ENCODE measurements at places on chromosomes 5 and 9.
A peak's percentile ranks its signal among the peaks of the same experiment; 100 is the strongest.

GRCh38 chr5:28580616-28581015 lies 1542.2 kb upstream of the CDH9 start:
- DNase-seq, result no peak

- DNase-seq, result no peak
These were observed 456.4 kb downstream of the GADD45G start for GRCh38 chr9:90061187-90061586.

DNA sequence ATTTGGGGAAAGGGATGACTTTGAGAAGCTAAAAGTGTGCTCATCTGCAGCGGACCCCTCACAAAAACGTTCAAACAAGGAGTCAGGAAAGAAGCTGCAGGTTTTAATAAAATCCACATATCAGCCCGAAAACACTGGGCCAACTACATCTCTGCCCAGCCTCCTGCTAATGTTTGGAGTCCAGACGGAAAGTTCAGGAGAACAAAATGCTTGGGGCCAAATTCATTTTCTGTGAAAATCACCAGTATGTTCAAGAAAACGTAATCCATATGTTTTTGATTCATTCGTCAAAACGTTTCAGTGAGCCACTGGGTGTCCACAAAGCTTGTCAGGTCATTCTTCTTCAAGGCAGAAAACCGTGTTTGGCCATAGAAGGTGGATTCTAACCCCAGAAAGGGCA lies 87.5 kb upstream of the GAS1 start:
- DNase-seq, result no peak

- DNase-seq, result no peak
These were observed 48.4 kb downstream of the GALNT10 start for GRCh38 chr5:154238776-154239481.

- DNase-seq, result no peak
These were observed 127.4 kb upstream of the ATP10B start for GRCh38 chr5:160979385-160979784.

DNA sequence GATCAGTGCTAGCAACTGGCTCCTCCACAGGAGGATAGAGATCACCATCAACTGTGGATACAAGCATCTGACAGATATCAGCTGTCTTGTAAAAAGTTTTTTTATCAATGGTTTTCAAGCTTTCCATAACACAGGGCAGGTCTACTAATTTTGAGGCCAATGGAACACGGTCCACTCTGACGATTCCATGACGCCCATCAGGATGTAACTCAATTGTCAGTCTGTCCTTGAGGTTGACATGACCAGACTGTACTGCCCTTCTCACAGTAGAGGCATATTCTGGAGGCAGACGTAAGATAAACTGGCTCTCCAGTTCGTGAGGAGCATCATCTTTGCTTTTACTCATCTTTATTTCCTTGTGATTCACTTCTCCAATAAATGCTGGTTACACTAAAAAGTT lies 885 bp downstream of the TAF7 start:
- DNase-seq, result no peak

GRCh38 chr5:21574438-21574837 lies 1278.7 kb downstream of the CDH12 start:
- DNase-seq, result no peak

GRCh38 chr5:15968993-15969392 lies 210.6 kb downstream of the MARCHF11 start:
- DNase-seq, result no peak

GRCh38 chr9:108813951-108814601 lies 41.7 kb downstream of the ACTL7B start:
- no peak for DNase-seq

DNA sequence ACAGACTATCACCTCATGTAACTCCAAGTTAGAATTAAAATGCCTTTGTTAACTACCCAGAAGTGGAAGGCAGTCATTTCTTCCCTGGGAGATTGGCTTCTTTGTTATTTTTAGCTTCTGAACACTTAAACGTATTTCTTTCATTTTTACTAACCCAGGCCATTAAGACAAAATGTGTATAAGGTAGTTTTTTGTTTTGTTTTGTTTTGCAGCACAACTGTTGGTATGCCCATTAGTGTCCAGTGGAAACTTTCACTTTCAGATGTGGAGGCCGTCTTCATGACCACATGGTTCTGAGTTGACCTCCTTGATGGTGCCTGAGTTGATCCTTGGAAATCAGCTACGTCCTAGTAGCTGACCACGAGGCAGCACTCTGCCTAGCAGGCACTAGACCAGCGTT lies 264.6 kb upstream of the ZNF608 start:
- no peak for DNase-seq

DNA sequence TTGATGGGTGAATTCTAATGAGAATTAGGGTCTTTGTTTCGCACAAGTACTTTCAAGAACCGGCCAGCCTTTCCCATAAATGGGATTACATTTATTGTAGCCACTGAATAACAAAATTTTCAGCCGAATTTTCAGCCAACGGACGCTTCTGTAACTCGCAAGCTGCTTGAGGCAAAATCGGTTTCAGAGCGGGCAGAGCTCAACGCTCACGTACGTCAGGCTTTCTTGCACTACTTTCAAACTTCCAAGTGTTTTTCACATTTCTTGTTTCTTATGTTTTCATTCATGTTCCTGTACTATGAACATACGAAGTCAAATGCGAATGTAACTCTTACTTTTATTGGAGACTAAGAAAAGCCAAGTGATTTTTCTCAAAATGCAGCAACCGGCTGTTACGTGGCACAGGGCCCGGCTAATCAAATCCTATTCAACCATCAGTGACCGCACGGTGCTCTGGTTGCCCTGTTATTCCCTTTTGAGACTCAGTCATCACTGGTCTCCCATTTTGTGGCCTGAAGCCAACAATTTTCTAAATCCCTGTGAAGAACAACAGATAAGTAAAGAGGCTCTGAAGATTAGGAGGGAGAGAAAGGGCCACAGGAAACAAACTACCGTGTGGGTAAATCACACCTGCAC lies 68.5 kb downstream of the SLC28A3 start:
- no peak for DNase-seq

DNA sequence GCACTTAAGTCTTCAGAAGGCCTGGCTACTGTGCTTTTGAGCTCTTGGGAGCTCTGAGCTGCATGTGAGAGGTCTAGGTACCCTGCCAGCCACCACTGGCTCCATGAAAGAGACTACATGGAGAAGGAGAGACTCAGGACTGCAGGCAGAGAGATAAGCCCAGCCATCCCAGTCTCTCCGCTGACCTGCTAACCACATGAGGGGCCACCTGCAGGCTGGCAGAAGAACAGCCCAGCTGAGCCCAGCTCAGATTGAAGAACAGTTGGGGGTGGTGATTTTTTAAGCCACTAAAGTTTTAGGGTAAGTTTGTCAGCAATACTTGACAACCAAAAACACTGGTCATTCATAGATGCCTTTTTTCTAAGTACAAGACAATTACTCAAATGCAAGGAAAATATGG lies 205.0 kb upstream of the PRDM9 start:
- DNase-seq, result no peak

- DNase-seq, result no peak
These were observed 259.2 kb downstream of the ARRDC3 start for GRCh38 chr5:91123901-91124300.

DNA sequence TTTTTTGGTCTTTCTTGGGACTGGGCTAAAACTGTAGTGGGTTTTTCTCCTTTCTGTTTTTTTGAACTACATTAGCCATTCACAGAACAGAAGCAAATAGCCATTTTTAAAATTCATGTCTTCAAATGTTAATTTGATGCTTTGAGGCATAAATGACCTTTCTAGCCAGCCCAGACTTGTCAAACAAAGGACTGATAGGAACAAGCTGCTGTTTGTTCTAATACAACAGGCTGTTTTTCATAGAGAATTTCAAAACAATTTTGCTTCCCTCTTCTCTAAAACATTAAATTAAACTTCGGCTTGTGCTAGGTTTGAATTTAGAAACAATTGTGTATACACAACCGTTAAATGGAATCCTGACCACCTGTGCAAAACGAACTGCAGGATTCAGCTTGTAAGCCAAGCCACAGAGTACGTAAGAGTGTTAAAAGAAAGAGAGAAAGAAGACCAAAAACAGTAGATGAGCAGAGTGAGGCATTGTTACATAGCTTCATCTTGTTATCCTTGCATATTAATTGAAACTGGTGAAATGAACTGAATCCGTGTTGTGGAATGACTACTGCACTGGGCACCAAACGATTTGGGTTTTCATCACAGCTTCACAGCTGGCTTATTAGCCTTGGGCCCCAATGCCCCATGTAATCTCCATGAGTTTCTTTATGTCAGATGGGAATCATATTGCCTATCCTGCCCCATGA lies 100.0 kb downstream of the ZSWIM6 start:
- no peak for DNase-seq

GRCh38 chr5:156560002-156560401 lies 233.0 kb downstream of the SGCD start:
- DNase-seq, result no peak

GRCh38 chr9:13823026-13823425 lies 490.9 kb downstream of the NFIB start:
- no peak for DNase-seq

DNA sequence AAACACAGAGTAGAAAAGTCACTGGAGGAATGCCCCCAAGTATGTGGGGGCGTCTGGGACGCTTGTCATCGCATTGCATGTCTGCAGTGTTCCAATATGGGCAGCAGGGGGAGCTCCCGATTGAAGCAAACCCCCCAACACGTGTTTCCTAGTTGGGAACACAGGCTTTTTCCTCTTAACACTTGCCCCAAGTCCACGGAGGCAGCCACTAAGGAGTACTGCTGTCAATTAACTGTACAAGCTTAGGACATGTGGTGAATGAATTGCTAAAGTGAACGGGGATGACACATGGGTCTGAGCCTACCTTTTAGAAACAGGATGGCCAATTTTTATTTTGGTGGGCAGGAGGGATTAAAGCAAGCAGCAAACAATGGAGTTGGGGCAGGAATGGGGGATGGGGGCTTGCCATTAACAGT lies 2.2 kb downstream of the GABRB2 start:
- DNase-seq, result peak; percentile 34

- no peak for DNase-seq
These were observed 195.7 kb downstream of the DCP2 start for GRCh38 chr5:113172231-113172826.

DNA sequence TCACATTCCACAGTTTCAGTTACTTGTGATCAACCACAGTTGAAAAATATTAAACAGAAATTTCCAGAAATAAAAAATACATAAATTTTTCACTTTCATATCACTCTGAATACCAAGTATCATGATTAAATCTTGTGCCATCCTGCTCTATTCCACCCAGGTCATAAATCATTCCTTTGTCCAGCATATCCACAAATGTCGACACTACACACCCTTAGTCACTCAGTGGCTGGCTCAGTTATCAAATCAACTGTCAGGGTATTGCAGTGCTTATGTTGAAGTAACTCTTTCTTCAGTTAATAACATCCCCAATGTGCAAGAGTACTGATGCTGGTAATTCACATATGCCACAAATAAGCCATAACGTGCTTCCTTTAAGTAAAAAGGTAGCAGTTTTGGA lies 115.7 kb downstream of the FBXL17 start:
- DNase-seq, result no peak

- DNase-seq, result no peak
These were observed 7.9 kb downstream of the PLK2 start for GRCh38 chr5:58451732-58452565.

- peak; percentile 26 for DNase-seq
These were observed 30.2 kb downstream of the EFCAB9 start for GRCh38 chr5:172223901-172224873.

DNA sequence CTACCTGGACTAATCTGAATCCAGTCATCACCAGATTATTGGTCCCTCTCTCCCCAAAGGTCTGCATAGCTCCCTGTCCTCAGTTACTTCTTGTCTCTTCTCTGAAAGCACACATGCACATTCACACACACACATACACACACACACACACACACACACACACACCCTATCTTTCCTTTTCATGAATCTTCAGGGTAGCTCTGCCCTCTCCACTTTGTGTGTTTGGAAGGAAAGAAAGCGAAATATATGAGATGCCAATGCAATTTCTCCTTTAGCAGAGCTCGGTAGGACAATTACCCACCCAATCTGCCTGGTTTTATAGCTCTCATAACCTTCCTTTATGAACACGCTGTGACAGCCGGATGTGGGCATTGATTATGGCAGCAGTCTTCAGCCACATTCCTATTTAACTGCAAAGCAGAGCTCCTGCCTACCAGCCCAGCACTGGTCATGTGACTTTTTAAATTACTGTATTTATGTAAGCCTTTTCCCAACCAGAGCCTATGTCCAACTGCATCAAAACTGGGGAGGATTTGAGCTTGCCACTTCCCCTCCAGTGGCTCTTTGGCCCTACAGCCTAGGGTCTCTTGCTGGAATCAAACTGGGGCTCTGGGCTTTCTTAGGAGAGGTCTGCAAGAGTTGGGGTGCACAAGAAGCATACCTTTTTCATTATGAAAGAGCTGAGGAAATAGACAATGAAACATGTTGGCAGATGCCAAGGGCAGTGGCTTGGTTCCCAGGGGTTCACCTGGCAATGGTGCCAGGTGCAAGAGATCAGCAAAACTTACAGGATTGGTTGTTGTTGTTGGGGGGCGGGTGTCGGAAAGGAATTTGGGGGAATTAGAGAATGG lies 20.8 kb upstream of the MATR3 start:
- DNase-seq, result peak; percentile 57

DNA sequence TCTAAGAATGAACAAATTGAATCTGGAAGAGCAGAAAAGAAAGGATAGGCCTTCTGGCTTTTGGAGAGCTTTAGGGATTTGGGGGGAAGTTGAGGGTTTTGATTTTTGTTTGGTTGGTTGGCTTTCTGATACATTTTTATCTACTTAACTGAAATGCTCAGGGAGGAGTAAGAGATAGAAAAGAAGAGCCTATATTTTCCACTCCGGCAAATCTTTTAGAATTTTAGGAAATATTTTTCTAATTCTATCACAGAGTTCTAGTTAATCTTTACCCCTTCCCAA lies 25.8 kb upstream of the FST start:
- DNase-seq, result no peak

GRCh38 chr5:168142402-168142801 lies 149.0 kb upstream of the WWC1 start:
- no peak for DNase-seq

DNA sequence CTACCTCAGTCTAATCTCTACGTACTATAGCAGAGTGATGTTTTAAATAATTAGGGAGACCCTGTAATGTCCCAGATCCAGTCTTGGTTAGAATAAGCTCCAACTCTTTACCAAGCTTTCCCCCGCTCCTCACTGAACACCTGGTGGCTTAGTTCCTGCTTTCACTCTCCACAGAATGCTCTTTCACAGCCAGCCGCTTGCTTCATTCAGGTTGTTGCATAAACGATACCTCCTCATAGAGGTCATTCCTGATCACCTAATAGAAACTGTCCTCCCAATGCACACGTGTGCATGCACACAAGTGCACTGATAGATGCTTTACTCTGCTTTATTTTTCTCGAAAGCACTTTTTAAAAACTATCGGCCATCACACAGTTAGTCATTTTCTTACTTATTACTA lies 298.1 kb downstream of the TRPM3 start:
- DNase-seq, result no peak

DNA sequence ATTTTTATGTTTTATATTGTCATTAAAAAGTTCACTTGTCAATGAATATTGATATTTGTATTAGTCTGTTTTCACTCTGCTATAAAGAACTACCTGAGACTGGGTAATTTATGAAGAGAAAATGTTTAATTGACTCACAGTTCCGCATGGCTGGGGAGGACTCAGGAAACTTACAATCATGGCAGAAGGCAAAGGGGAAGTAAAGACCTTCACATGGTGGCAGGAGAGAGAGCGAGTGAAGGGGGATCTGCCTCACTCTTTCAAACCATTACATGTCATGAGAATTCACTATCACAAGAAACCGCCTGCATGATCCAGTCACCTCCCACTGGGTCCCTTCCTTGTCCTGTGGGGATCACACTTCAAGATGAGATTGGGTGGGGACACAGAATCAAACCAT lies 27.4 kb downstream of the SRD5A1 start:
- DNase-seq, result no peak

- DNase-seq, result no peak
These were observed 31.9 kb upstream of the SSBP2 start for GRCh38 chr5:81782811-81783210.
